ENCODE measurements at places on chromosomes 13 and 19.

- DNase-seq: no peak
These were observed 93.3 kb downstream of the PIBF1 start for GRCh38 chr13:72875233-72875632.

DNA sequence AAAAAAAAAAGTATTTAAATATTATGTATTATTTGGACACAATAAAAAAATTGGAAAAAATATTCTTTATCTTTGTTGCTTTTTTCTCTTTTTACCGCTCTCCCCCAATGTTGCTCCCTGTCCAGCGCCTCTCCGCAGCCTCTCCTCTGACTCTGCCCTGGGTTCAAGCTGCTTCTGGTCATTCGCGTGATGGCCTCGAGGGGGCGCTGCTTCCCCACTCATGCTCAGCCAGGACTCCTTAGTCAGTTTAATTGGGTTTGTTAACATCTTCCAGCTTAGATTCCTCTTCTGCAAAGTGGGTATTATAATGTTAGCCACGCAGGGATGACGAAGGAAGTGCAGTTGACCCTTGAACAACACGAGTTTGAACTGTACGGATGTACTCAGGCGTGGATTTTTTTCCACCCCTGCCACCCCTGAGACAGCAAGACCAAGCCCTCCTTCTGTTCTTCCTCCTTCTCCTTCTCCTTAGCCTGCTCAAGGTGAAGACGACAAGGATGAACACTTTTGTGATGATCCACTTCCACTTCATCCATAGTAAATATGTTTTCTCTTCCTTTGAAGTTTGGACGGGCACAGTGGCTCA, 4.9 kb upstream of the NWD1 start:
- DNase-seq: no peak

DNA sequence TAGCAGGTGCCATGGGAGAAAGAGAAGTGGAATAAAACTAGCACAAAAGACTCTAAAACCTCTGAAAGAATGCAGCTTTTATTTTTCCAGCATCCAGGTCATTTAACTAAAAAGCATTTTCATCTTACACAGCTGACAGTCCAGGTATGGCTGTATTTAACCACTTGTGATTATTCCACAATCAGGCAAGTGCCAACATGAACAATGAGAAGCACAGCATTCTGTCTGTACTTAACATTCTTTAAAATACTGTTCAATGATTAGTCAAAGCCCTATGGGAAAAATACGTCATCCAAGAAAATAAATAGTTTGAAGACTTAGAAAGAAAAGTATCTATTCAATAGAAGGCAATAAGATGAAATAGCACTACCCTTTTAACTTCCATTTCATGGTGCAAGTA, 246.9 kb downstream of the LIG4 start:
- no peak for DNase-seq

DNA sequence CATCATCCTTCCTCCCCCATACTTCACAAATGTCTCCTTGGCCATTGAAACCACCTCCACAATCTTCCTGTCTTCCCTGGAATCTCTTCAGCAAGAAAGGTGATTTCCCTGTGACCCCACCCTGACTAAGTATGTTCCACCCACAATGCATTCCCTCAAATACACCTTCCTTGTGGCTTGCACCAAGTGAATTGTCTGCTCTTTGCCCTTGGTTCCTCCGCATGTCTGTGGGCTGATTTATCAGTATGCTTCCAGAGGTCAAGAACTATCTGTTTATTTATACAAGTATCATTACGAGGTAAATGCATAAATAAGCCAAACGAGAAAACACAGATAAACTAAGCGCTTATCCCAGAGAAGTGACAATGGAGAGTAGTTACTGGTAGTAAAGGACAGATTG, 45.4 kb upstream of the POMP start:
- DNase-seq: no peak

GRCh38 chr19:38706792-38707511, 37.3 kb downstream of the CAPN12 start:
- DNase-seq: no peak

DNA sequence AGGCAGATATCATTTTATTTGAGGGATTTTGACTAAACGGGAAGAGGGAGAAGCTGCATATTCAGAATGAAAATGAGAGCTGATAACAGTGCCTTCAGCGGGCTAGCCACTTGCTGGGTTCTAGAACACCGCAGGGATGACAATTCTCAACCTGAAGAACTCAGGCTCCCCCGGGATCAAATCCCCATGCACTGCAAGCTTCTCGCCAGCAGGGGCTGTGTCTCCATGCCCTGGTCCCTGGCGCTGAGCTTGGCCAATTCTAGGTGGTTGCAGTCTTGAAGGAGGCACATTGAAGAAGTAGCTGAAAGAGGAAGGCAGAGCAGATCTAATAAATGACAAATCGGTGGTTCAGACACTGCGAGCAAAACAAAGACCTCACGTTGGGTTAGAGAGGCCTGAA, 128.7 kb downstream of the UQCRFS1 start:
- no peak for DNase-seq

DNA sequence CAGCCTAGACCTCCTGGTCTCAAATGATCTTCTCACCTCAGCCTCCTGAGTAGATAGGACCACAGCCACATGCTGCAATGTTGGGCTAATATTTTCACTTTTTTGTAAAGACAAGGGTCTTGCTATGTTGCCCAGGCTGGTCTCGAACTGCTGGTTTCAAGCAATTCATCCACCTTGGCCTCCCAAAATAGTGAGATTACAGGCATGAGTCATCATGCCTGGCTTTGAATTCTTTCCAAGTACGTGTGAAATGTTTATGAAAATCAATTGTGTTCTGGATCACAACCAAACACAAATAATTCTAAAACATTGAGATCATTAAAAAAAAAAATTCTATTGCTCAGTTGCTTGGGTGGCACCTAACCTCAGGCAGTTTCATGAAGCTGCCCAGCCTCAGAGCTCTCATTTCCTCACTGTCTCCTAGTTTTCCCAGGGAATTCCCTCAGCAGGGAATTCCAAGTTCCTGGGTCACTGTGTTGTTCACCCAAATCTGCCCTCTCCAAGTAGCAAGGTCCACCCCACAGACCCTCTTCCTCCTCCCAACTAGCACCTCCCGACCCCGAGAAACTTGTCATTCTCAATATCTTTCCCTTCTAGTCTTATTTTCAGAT, 44.8 kb downstream of the ING1 start:
- DNase-seq: no peak

DNA sequence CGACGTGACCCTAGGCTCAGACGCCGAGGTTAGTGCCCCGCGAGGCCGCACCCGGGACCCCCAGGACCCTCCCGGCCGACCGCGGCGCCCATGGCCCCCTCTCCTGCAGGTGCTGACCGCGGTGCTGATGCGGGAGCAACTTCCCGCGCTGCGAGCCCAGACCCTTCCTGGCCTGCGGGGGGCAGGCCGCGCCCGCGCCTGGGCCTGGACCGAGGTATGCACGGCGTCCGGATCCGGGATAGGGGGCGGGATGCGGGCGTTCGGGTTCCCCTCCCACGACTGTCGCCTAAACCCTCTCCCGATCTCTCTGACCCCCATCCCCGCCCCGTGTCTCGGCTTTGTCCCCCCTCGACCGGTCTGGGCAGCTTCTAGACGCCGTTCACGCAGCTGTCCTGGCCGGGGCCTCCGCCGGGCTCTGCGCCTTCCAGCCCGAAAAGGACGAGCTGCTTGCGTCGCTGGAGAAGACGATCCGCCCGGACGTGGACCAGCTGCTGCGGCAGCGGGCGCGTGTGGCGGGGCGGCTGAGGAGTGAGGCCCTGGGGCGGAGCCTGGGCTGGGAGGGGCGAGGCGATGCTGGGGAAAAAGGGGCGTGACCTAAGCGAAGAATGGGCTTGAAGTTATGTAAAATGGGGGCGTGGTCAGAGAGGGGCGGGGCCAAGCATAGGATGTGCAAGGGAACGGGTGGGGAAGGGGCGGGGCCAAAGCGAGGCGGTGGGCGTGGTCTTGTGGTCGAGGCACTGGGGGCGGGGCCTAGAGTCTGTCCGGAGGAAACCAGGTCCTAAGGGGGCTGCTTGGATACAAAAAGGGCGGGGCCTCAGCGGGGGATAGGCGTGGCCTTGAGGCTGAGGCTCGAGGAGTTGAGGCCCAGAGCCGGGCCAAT, 16.0 kb upstream of the COLGALT1 start:
- DNase-seq: peak; percentile 86

- no peak for DNase-seq
These were observed 17.3 kb upstream of the ERCC1 start for GRCh38 chr19:45440873-45441654.

DNA sequence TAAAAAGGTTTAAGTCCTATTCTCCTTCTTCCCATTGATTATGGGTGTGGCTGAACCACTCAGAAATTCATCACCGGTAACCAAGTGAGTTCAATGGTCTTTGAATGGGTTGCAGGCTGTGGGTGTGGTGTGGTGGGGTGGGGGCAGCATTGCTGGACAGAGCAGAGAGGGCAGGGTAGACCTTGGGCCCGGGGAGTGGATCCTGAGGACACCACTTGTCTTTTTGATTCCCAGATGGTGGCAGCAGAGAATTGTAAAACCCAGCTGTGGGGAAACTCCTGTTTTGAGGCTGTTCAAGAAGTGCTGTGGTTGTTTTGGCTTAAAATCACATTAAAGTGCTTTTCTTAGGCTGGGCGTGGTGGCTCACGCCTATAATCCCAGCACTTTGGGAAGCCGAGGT, 45.8 kb upstream of the RGCC start:
- DNase-seq: no peak

DNA sequence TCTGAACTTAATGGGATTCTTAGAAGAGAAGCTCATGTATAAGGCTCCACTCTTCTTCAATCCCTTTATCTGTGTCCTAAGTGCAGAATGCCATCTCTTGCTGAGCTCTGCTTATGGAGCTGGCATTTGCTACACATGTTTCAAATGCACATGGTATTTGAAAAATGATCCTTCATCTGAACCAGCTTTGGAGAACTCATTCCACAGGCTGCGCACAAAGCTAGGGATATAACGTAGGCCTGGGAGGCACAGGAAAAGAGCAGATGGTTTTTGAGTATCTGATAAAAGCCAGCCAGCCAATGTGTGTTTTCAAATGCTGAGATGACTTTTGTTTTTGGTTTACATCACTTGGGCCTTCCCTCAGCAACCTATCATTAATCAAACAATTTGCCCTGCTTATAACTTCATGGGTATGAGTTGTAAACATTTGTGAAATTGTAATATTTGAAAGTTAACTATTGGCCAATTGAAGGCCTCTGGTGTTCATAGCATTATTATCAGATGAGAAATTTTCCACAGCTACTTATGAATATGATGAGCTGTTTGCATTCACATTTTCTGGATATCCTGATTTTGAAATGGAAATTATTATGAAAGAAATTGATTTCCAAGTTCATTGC, 729.0 kb downstream of the FGF9 start:
- DNase-seq: no peak

DNA sequence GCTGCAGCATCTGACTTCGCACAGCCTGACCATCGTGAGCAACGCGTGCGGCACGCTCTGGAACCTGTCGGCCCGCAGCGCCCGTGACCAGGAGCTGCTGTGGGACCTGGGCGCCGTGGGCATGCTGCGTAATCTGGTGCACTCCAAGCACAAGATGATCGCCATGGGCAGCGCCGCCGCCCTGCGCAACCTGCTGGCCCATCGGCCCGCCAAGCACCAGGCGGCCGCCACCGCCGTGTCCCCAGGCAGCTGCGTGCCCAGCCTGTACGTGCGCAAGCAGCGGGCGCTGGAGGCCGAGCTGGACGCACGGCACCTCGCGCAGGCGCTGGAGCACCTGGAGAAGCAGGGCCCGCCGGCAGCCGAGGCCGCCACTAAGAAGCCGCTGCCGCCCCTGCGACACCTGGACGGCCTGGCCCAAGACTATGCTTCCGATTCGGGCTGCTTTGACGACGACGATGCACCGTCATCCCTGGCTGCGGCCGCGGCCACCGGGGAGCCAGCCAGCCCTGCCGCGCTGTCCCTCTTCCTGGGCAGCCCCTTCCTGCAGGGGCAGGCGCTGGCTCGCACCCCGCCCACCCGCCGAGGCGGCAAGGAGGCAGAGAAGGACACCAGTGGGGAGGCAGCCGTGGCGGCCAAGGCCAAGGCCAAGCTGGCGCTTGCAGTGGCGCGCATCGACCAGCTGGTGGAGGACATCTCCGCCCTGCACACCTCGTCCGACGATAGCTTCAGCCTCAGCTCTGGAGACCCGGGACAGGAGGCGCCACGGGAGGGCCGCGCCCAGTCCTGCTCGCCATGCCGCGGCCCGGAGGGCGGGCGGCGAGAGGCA, 13.6 kb downstream of the C19orf25 start:
- no peak for DNase-seq

DNA sequence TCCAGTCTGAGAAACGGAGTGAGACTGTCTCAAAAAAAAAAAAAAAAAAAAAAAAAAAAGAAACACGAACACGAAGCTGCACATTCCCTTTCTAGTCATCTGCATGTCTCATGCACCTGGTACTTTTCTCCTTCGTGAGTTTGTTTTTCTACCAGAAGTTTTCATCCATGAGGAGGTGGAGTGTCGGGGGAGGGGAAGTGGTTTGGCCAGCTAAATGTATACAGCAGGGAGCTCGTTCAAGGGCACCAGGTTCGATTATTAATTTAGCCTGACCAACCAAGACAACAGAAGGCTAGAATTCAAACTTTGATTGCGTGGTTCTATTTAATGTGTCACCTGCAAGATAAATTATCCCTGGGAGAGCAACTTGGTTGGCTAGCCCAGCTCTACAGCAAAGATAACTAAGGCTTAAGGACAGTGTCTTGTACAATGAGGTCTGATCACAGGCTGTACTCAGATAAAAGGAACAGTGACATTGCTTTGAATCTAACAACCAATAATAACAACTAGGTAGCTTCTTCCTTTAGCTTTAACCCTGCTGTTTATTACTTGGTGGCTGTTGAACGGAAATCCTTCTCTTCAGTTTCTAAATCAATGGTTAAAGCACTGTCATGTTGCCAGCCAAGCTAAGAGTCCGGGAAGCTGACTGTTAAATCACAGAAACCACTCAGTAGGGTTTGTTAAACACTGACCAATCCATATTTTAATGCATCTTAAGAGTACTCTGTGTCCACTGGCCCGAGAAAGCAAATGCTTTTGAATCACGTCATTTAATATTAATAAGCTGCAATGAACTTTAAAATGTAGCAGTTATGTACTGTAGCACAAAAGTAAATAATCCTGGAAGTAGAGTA, 98.4 kb upstream of the STARD13 start:
- DNase-seq: no peak

DNA sequence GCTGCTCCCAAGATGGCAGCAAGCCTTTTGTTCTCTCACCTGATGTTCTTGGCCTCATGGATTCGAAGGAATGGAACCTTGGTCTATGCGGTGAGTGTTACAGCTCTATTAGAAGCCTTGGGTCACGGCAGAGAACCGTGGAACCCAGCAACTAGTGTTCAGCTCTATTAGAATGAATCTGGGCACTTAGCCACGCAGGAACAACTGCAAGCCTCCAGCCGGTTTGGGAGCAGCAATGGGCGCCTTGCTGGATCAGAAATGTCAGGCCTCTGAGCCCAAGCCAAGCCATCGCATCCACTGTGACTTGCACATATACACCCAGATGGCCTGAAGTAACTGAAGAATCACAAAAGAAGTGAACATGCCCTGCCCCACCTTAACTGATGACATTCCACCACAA, 1100.7 kb upstream of the PRR20A start:
- DNase-seq: no peak

DNA sequence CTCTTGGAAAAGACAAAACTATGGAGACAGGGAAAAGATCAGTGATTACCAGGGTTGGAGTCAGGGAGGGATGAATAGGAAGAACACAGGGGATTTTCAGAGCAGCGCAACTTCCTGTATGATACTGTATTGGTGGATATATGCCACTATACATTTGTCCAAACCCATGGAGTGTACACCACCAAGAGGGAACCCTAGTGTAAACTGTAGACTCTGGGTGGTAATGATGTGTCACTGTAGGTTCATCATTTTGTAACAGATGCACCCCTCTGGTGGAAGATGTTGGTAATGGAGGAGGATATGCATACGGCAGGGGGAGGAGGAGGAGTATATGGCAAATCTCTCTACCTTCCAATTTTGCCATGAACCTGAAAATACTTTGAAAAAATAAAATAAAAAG, 68.1 kb downstream of the UFM1 start:
- no peak for DNase-seq

All from activated CD8-positive, alpha-beta memory T cell treated with anti-CD3 and anti-CD28 coated beads for 4 hours (primary cell).